Activated CD4-positive, alpha-beta T cell treated with anti-CD3 and anti-CD28 coated beads, Interleukin-2, Interleukin-4, amounts not matched to agents 100 ng/mL and 50 ng/mL, durations not matched to agents 16 hours and 8 hours (primary cell): ENCODE measurements at places on chromosomes 5 and 9.
A peak's percentile ranks its signal among the peaks of the same experiment; 100 is the strongest.

GRCh38 chr5:102531506-102531905, 32.7 kb upstream of the SLCO6A1 start:
- no peak for DNase-seq

DNA sequence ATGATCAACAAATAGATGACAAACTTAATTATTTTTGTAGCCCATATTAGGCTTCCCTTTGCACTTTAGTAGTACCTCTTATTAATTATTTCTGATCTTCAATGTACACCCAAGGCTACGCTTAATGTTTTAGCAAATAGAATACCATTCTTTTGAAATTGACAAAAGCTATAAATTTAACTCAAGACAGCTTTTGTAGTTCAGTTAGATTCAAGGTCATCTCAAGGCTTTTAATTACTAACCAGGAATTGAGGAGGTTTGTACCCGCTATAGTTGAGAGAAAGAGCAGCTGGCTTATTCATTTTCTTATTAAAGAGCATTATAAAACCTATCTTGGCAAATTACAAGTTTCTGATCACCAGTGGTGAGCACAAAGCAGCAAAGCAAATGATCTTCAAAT, 15.1 kb downstream of the NR6A1 start:
- DNase-seq: no peak

- DNase-seq: no peak
These were observed 35.3 kb upstream of the HSPA9 start for GRCh38 chr5:138610415-138610917.

- no peak for DNase-seq
These were observed 19.2 kb downstream of the SLC22A4 start for GRCh38 chr5:132313366-132313765.

- no peak for DNase-seq
These were observed 125.5 kb downstream of the MVB12B start for GRCh38 chr9:126452106-126452505.

- DNase-seq: no peak
These were observed 160.8 kb upstream of the IER5L start for GRCh38 chr9:129338724-129339430.

DNA sequence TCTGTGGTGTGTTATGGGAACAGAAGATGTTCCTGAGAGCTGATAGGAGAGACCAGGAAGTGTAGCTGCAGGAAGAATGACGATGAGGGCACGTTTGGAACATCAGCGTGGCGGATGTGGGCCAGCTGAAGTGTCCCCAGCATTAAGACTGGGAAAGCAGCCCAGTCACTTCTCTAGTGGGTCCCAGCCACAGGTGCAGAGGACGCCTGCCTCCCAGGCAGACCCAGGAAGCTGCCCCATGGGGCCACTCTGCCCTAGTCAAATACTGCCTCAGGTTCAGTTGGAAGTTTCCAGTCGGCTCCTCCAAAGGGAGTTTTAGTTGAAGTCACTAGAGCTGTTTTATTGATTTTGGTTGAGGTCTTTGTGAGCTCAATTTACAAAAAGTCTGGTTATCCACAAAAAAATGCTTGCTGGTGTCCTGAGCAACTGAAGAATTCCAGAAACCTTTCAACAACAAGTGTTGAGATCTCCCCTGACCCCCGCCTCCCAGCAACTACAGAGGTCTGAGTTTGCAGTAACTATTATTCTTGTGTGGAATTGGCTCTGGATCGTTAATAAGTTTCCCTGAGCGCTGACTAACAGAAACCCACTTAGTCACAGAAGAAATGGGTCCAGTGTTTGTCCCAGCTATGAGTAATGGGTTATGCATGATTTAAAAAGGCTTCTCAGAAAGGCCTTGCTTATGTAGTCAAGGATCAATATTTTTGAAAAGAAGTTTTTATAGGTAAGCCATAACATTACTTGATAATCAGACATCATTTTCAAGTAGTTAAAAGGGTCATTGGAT, 294.1 kb downstream of the FANCC start:
- no peak for DNase-seq

GRCh38 chr9:9612755-9613154, 1000.0 kb downstream of the PTPRD start:
- DNase-seq: no peak

DNA sequence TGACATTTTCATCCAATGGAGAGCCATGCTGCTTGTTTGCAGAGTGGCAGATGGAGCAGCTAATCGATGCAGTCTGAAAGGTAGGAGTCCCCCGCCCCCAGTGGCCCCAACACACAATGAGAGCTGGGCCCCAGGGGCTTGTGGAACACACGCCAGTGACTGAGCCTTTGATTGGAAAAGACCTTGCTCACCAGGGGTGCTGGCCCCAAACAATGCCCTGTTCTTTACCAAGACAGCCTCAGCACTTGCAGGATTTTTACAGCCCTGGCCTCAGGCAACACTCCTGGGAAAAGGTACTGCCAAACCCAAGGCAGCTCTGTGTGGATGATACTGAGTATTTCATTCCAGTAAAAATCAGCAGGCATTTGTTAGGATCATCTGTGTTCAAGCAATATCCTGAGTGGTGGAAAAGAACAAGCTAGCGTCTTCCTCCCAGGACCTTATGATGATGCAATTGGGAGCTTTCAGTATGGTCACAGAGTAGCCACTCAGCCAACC, 276.8 kb upstream of the CLINT1 start:
- no peak for DNase-seq

DNA sequence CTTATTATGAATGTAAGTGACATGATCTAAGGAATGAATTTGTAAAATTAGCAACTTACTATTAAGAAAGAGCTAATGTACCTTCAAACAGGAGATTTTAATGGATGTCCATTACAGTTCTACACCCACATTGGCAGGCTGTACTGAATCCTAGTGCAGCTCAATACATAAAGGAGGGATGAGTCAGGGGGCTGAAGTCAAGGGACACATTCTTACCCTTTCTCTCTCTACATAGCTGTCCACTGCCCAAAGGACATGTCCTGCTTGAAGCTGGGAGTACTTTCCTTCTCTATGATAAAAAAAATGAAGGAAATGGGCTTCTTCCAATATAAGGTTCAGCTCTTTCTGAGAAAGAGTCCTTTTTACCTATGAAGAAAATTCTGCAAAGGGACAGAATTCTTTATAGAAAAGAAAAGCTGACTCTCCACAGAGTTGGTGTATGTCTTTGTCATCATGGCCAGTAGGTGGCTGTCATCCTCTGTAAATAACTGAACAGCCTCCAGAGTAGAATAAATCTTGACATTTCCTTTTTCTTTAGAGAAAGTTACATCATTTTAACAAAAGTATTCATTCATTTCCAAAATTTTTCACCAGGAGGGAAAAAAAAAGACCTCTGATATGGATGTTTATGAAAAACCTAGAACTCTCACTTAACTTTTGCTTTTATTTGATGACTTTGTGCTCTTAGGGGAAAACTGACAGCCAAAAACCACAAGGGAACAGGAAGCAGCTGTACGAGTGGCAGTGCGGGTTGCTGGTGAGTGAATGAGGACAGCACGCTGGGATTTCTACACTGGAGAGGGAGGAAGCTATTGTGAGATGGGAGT, 13.1 kb upstream of the IFNA14 start:
- DNase-seq: peak; percentile 18

- DNase-seq: no peak
These were observed 29.9 kb downstream of the TNFSF15 start for GRCh38 chr9:114775981-114776380.

GRCh38 chr9:6417186-6417585, 4.2 kb downstream of the UHRF2 start:
- peak; percentile 24 for DNase-seq

- peak; percentile 45 for DNase-seq
These were observed 75.6 kb upstream of the PRSS3 start for GRCh38 chr9:33719581-33720374.

- no peak for DNase-seq
These were observed 27.7 kb upstream of the TNIP1 start for GRCh38 chr5:151108566-151108965.

DNA sequence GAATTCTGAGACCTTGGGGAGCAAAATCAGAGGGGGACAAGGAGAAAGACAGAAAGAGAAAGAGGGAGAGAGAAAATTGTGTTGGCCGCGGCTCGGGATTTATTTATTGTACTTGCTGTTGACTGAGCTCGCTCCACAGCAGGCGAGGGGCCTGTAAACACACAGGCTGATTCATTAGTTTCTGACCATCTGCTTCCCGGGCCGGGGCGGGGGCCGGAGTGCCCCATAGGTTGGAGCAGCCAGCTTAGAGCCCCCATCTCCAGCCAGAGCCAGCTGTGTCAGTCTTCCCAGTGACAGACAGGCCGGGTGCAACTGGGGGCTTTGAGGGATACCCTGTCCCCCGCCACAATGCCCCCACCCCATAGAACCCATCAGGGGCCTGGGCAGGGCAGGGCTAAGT, 30.9 kb downstream of the NTNG2 start:
- DNase-seq: no peak

DNA sequence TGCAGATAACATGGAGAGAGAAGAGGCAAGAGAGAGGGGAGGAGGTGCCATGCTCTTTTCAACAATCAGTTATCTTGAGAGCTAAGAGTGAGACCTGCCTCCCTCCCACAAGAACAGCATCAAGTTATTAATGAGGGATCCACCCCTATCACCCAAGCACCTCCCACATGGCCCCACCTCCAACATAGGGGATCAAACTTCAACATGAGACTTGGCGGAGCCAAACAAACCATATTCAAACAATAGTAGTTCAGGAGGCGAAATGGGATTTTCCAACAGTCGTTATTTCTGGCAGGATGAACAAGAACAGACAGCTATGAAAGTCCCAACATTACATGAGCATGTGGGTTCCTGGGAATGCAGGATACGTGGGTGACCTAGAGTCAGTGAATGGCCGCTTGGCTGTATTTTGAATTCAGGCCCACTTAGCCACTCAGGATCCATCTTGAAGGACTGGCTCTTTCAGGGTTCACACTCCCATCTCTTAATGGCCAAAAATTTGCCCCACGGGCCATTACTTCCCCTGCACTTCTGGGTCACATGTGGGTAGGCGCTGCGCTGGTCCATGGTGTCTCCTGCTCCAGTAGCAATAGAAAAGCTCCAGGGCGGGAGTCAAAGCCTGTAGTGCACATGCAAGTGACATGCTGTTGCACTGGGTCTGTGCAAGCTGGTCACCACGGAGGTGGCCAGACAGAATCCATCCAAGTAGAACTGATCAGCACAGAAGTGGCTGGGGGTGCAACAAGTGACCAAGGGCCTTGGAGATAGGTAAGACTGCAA, 7.1 kb upstream of the FAF2 start:
- no peak for DNase-seq

DNA sequence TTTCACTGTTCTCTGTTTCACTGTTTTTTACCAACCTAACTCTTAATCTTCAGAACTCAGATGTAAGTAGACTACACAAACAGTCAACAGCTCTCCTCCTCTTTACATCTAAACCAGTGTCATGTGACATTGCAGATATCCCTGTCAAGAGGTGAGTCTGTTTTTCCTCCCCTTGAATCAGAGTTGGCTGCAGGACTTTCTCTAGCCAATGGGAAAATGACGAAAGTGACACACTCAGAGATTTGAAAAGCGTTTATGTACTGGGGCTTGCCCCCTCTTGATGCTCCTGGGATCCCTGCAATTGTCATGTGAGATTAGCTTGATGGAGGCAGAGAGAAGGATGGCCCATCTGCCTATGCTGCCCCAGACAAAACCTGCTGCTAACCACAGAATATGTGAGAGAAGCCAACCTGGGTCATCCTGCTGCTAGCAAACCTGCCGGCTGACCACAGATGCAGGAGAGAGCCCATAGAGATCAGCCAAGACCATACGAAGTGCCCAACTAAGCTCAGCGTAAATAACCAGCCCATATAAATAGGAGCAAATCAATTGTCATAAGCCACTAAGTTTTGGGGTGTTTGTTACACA, 111.1 kb downstream of the ASTN2 start:
- DNase-seq: no peak

DNA sequence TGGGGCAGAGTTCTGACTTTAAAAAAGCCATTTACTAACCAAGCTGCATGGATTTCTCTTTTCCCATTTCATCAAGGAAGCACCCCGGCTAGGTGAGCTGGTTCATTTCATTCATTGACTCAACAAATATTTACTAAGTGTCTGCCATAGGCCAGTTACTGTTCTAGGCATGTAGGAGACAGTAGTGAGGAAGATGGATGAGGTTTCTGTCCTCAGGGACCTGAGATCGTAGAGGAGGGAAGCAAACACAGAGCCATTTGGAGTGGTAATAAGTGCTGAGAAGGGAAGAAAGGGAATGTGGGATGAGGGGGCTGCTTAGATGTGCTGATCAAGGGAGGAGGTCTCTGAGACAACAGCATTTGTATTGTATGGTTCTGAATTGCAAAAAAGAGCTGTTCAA, 120.4 kb downstream of the C9orf152 start:
- no peak for DNase-seq

GRCh38 chr9:136020206-136020605, 59.0 kb upstream of the UBAC1 start:
- DNase-seq: no peak

GRCh38 chr5:169901896-169902295, 78.4 kb downstream of the INSYN2B start:
- DNase-seq: no peak

DNA sequence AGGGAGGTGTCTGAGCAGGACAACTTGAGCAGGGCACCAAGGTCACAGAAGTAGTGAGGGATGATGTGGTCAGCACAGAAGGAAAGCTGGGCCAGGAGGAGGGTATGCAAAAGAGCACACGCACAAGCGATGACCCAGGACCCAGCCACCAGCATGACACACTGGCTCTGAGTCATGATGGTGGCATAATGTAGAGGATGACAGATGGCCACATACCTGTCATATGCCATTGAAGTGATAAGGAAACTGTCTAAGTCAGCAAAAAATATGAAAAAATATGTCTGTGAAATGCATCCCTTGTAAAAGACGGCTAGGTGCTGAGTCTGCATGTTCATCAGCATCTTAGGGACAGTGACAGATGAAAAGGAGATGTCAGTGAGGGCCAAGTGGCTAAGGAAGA, 380 bp downstream of the OR1J1 start:
- DNase-seq: no peak

DNA sequence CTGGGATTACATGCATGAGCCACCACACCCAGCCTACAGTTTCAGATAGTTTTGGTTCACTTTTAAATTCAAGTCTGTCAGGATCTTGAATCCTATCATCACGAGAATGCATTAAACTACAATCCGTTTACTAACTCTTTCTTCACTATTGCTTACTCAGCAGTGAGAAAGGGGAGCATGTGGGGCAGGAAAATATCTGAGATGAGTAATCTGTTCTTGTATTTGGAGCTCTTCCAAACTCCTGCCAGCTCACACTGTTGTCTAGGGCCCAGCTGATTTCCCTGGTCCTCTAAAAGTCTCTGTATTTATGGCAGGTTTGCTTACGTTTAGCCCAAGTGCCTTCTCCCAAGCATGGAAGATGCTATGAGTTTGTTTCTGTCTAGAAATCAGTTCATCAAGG, 152.2 kb downstream of the FGF18 start:
- no peak for DNase-seq

- no peak for DNase-seq
These were observed at the start of gene CMBL for GRCh38 chr5:10307206-10308148. TSS of gene CMBL (minus strand) at chr5:10307902. CDS start at chr5:10290762, 17,140 bp downstream.

- DNase-seq: no peak
These were observed 163.2 kb downstream of the DAB2IP start for GRCh38 chr9:121814594-121814993.
